ENCODE measurements at places on chromosomes 3 and 15.
A peak's percentile ranks its signal among the peaks of the same experiment; 100 is the strongest.

GRCh38 chr3:188947401-188948280, 224.1 kb upstream of the TPRG1 start:
- DNase-seq, result peak; percentile 87

DNA sequence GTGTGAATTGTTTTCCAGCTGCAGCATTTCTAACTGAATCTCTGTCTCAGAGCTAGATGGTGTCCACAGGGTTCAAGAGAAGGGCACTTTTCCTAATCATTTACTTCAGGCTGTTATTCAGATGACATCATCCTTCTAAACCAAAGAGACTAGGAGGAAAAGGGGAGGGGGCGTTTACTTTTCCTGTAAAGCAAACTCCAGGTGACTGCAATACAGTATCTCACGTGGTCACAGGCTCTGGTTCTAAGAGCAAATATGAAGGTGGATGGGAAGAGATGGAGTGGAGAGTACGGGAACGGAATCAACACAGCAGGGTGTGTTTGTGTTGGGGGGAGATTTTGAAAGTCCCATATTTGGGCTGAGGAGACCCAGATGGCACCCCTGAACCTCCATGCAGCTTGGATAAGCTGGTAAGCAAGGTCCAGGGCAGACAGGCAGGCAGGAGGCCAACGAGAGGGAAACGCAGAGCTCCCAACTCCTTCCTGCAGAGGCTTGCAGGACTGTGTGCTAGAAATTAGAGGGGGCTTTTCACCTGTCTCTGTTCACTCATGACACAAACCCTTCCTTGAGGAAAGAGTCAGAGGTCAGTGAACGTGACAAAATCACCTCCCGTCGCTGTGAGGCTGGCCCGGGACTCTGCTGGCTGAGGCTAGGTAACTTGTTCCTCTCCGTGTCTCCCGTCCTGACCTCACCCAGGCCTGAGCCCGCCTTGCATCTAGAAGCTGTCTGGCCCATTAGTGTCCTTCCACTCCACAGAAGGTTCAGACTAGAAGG, 151.2 kb downstream of the OPA1 start:
- DNase-seq, result no peak

DNA sequence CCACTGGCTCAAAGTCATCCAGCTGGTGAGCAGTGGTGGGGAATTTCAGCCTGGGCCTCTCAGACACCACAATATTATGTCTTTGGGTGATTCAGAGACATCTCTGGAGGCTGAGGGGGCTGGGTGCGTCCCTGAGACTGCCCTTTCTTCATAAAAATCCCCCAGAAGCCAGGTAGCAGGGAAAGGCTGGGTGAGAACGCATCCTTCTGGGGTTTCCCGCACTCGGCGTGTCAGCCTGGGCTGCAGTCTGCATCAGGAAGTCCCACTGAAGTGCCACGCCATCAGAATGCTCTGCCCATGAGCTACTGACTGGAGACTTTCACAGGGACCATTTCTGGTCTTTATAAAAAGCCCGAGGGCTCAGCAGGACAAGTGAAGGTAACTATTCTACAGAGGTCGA, 148.8 kb upstream of the SLC6A11 start:
- no peak for DNase-seq

DNA sequence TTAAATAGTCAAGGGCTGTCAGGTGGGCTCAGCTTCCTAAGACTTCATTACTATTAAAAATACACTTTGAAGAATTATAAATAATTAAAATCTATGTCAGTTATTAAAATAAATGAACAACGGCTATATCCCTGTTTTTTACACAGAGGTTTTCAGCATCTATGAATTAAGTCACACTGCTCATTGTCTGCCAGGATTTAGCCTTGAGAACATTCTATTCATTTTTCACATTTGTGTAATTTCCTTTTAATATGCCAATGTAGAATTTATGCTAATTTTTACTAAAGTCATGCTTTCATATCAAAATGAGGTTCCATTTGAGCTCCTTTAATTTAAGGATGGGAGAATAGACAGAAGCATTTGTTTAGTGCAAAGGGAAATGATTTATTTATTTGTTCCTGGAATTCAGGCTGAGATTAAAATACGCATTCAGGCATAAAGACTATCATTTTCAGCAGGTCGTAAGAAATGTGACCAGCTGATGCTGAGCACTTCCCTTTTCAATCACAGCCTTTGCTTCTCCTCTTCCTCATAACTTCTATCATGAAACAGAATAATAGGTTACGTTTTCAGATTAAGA, 345.1 kb downstream of the MFSD1 start:
- no peak for DNase-seq

GRCh38 chr15:87155771-87156170, 1076.1 kb downstream of the AGBL1 start:
- DNase-seq, result no peak
